Hindlimb muscle (tissue), 1 donor: ENCODE measurements at places on chromosomes 4 and X. TPM values are rescaled to one million over a fixed set of nuclear protein-coding genes. Genes with fewer than 3 reads are reported as not detected.

- DNase-seq: no peak
Measured at GRCh38 chrX:140501321-140501720, 3.5 kb downstream of the SOX3 start.

Gene NEUROG2
- polyA plus RNA-seq: not detected

DNA sequence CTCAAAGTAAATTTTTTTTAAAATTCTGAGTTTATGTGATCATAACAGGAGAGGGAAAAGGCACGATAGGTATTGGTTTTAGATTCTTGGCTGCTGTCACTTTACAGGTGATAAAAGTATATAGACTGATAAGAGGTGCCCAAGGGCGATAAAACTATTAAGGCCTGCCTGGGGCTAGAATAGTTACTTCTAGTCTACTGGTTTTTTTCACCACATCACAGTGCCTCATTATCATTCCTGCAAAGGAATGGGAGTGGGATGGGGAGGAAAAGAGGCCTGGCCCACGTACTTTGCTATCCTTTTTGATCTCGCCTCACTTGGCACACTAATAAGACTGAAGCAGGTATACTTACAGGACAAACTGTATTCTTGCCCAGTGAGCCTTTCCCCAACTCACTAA lies 46.6 kb downstream of the CXorf58 start:
- DNase-seq: no peak

Gene GPR173
- 8.8 TPM for polyA plus RNA-seq

DNA sequence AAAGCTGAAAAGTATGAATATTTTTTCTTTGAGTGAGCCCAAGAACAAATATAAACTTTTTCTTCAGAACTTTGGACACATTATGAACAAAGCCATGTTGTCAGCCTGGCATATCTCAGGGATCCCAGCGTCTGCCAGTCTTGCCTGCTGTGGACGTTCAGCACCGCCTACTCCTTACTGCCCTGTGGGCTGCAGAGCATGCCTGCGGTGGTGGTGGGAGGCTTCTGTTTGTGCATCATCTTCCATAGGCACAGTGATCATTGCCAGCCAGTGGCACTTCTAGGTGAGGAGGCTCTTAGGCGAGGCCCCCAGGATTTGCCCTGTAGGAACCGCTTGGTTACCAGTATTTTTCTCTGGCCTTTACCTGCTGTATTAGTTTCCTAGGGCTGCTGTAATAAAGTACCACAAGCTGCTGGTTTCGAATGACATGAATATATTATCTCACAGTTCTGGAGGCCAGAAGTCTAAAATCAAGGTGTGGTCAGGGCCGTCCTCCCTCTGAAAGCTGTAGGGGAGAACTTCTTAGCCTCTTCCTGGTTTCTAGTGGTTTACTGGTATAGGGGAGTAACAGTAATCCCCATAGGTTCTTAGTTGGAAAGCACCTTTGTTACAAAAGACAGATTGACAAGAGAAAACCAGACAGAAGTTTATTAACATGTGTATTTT lies 15.4 kb downstream of the ANXA3 start:
- no peak for DNase-seq

Gene USP17L26
- not detected for polyA plus RNA-seq

DNA sequence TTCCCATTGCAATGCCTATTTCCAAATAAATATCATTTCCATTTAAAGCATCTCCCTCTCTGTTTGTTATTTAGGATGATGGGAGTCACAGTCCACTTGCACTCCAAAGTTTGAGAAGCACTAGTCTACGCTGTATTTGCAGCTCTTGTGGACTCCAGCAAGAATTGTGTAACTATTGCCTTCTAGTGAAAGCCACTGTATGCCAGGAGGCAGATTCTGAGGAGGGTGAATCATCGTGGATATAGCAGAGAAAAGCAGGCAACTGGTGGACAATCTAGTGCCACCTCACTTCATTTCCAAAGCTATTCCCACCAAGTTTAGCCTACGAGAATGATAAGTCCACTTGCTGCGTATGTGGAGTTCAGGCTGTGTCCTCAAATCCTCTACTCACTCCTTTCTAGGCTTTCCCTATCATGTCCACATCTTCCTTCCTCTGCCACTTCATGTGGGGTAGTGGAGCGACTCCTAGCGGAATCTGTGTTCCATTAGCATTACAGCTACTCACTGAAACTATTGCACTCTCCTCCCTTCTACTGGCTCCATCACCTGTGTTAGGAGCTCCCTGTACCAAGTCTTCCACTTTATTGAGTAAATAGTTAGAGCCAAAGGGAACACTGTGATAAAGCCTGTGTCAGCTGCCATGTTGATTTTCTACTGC lies 501.8 kb upstream of the GALNT7 start:
- no peak for DNase-seq

- peak; percentile 49 for DNase-seq
Measured at GRCh38 chrX:136251041-136251991, at the start of gene MAP7D3. TSS of gene MAP7D3 (minus strand) at chrX:136251400. CDS start at chrX:136251358, 42 bp downstream.

- DNase-seq: no peak
Measured at GRCh38 chr4:71833232-71833900, 49.5 kb upstream of the GC start.

Gene EFHC2
- polyA plus RNA-seq: 0.18 TPM

DNA sequence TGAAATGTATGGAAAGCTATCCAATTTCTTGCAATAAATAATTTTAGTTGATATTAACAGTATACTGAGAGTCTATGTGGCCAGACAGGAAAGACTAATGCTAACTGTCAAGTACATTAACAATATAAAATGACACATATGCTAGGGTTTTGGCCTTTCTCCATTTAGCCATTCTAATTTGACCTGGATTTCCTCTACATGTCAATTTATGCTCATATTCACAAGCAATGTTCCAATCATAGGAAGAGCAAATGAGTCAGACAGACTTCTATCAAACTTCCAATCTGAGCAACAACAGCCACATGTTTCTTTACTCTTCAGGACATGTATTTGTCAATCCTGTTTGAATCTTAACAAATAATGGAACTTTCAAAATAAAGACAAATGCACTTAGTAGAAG lies 53.6 kb downstream of the CORIN start:
- DNase-seq: no peak

DNA sequence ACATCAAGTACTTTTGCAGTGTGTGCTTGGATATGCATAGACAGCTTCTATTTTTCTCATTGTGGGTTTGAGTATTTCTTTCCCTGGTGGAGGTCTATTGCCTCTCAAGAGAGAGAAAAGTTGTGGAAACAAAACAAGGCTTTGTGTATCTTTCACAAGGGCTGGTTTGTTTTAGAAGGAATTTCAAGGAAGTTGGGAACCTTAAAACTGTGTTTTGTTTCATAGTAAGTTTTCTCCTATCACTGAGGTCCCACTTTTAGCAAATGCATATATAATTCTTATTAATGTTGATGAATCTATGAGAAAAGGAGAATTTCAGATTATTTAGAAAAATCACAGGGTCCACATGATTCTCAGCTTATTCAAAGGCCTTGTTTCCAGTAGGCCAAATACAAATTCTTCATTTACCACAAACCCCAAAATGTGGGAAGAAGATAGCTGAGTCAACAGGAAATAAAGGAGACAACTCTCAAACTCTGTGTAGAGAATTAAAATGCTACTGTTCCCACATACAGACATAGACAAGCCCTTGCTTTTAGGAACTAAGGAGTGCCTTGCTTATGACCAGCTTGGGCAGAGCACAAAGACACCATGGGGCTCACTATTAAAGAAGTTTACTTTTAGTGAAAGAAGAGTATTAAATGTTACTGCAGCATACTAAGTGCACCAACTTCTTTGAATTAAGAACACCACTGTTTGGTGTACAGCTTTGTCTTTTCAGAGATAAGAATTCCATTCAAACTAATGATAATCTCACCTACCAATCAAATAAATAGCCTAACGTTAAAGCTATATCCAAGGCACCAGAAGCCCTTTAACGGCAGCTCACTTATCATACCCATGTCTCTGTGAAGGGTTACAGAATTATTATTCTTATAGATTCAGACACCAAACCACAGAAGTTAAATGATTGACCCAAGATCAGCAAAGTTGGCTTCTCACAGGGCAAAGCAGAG lies 177.4 kb upstream of the LEF1 start:
- no peak for DNase-seq

DNA sequence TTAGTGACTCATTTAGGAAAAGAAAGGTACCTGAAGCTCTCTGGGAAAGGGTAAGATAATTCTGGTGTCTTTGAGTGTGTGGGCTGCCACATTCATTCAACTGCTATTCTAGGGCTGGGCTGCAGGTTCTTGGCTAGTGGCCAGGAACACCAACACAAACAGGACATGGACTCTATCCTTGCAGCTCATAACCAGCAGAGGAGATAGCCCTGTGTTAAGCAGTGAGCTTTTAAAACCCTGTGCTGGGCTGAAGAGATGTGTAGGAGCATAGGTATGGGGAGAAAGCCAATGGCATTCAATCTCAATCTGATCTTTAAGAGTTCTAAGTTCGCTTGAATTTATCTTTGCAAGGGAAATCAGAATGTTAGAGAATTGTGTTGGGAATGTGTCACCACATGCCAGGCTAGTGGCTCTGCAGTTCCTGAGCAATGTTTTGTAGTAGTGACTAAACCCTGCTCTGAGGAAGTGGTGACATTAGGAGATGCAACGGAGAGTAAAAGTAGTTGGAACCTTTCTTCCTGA lies 39.2 kb downstream of the SGMS2 start:
- DNase-seq: no peak

DNA sequence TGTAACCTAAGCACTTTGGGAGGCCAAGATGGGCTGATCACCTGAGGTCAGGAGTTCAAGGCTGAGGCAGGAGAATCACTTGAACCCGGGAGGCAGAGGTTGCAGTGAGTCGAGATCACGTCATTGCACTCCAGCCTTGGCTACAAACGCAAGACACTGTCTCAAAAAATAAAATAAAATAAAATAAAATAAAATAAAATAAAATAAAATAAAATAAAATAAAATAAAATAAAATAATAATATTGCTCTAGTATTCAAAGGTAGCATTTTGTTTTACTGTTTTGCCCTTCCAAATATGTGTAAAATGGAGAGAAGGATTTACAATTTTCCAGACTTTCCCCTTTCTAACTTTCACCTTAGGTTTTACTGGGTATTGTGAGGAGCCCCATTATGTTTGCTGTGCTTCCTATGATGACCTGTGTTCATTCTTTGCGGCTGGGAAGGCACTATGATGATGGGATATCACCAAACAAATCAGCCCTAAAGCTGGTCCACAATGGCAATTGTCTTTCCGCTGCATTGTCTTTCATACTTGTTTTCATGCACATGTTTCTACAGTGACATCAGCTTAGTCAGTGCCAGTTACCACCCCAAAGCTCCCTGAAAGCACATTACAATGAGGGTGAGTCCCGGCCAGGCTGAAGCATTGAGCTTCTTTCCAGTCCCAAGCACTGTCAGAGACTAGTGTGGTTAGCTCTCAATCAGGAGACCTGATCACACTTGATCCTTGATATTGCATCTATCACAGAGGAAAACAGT lies 50.8 kb downstream of the DTHD1 start:
- no peak for DNase-seq

DNA sequence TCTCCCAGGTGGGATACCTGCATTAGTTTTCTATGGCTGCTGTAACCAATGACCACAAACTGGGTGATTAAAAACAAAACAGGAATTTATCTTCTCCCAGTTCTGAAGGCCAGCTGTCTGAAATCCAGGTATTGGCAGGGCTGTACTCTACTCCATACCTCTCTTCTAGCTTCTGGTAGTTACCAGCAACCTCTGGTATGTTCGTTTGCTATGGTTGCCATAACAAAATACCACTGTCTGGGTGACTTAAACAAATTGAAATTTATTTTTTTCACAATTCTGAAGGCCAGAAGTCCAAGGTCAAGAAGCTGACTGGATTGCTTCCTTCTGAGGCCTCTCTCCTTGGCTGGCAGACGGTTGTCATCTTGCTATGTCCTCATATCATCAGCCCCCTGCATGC lies 642.1 kb upstream of the TENM3 start:
- DNase-seq: no peak

DNA sequence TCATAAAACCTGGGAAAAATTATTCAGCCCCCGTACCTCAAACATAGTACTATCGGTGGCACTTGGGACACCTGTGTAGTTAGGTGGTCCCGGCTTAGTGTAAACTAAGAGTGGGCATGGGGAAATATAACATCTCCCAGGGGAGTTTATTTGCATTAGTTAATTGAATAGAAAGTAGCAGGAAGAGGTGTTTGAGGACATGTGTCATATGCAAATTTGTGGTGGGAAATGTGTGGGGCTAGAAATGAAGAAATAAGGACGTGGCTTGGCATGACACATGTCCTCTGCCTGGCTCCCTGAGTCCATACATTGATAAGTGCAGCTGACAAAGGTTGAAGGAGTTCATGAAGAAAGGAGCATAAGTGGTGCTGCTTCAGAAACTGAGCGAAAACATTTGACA lies 483.6 kb downstream of the SH2D1A start:
- no peak for DNase-seq

- DNase-seq: no peak
Measured at GRCh38 chrX:24563291-24564010, 83.7 kb downstream of the PCYT1B start.

- DNase-seq: no peak
Measured at GRCh38 chr4:117327491-117327890, 242.1 kb upstream of the TRAM1L1 start.
